T-helper 17 cell (primary cell): ENCODE measurements at places on chromosomes 11 and 22. TPM values are rescaled to one million over a fixed set of nuclear protein-coding genes. Genes with fewer than 3 reads are reported as not detected.
A peak's percentile ranks its signal among the peaks of the same experiment; 100 is the strongest.

GRCh38 chr11:44016131-44016530 lies 31.6 kb upstream of the ACCSL start:
- DNase-seq, result no peak
- peaks cover 12% of the 10 kb centered on the region for H3K27me3 ChIP-seq
- H3K4me1 ChIP-seq, result no peaks in the 10 kb centered on the region

- H3K27me3 ChIP-seq, result no peaks in the 10 kb centered on the region
- no peak for DNase-seq
- no peak overlapping the region for H3K27ac ChIP-seq
- peaks cover 69% of the 10 kb centered on the region for H3K4me1 ChIP-seq
- peaks cover 24% of the 10 kb centered on the region for H3K36me3 ChIP-seq
Measured at GRCh38 chr11:61112575-61112974, 10.3 kb downstream of the CD5 start.

DNA sequence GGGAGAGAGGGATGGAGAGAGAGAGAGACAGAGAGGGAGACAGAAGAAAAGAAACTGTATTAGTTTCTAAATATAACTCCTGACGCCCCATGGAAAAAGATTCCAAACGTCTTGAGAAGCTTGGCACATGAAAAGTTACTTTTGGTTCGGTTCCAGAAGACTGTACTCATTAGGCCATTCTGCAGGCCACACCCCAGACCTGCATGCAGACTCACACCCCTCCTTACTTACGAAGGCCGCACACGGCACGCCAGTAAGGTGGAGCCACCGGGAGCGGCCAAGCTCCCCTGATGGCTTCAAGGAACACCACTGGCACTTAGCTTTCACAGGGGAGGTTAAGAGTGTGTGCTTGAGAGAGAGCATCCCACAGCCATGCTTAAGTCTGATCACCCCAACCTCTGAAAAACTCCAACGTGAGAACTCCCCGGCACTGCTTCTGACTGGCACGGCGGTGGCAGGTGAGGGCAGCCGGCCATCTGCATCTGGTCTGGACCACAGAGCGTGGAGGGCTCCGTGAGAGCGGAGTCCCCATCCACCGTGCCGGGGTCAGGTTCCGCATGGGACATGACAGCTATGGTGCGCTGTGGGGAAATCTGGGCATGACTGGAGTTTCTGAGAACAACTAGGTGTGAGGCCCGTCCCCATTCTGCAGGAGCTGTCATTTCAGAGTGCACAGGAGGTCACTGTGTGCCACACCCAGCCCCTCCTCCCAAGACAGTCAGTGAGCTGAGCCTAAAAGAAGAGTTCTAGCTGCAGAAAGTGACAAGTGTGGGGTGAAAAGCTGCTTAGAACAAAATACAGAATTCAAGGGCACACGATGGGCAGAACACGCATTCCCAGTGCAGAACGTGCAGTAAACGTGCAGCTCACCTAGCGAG lies 62.4 kb downstream of the MYH9 start:
- H3K4me3 ChIP-seq, result no peak overlapping the region
- H3K36me3 ChIP-seq, result peaks cover 7% of the 10 kb centered on the region
- peak overlapping the region; percentile 78 for H3K27ac ChIP-seq
- no peaks in the 10 kb centered on the region for H3K27me3 ChIP-seq
- peaks cover 42% of the 10 kb centered on the region for H3K4me1 ChIP-seq

GRCh38 chr11:75576499-75576918 lies 14.5 kb downstream of the SERPINH1 start:
- H3K4me3 ChIP-seq, result no peak overlapping the region
- peaks cover 2% of the 10 kb centered on the region for H3K4me1 ChIP-seq
- H3K27me3 ChIP-seq, result no peaks in the 10 kb centered on the region

DNA sequence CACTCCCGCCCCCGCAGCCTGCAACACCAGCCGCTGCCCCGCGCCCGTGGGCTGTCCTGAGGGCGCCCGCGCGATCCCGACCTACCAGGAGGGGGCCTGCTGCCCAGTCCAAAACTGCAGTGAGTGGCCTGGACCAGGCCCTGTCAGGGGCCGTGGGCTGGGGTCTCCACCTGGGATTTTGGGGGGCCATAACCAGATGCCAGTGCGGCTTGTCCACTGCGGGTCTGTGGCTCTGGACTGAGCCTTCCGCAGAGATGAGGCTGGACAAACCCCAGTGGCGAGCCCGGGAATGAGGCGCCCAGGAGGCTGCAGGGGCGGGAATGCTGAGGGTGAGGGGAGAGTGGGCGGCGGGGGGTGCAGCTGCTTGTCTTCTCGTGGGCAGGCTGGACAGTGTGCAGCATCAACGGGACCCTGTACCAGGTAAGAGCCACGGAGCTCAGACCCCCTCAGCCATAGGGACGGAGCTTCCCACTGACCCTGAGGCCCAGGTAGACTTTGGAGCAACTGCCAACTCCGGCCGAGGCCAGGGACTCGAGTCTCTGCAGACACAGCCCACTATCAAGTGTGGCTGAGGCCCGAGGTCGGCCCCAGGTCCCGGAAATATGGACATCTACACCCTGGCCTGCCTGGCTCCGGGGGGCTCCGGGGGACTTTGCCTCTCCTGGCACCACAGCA lies 24.8 kb upstream of the MUC5B start:
- peak; percentile 4 for DNase-seq
- no peak overlapping the region for H3K27ac ChIP-seq
- H3K4me1 ChIP-seq, result no peaks in the 10 kb centered on the region

GRCh38 chr22:29195118-29195963 lies 10.4 kb upstream of the EMID1 start:
- peaks cover 21% of the 10 kb centered on the region for H3K27me3 ChIP-seq
- peaks cover 3% of the 10 kb centered on the region for H3K36me3 ChIP-seq
- no peak for DNase-seq
- H3K27ac ChIP-seq, result no peak overlapping the region

DNA sequence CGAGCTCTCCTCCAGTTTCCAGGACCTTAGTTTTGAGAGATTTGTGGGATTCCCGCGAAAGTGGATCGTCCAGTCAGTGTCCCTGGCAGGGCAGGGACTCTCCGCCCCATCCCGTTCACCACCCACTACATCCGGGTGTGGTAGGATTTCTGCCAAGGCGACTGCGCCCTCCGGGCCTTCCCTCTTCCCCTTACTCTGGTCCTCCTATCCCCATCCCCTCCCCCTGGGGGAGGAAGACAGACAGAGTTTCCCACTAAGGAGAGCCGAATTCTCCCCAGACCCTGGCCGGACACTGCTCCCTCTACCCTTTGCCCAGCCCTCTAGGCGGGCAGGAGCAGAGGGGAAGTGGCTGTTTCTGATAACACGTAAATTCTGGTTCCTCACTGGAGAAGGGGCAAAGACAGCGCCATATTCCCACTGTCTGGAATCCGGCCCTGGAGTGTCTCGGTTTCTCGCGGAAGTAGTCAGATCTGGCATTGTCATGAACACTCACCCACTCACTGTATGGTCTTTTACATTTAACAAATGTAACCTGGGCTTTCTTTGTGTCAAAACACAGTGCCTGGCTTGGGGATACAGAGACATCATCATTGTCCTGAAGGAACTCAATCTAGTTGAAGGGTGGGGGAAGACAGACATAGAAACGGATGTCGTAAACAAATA lies 1.1 kb upstream of the NECTIN1 start:
- H3K4me1 ChIP-seq, result peaks cover 19% of the 10 kb centered on the region
- H3K4me3 ChIP-seq, result peak overlapping the region; percentile 87
- DNase-seq, result no peak
- peaks cover 35% of the 10 kb centered on the region for H3K27me3 ChIP-seq
- peaks cover 10% of the 10 kb centered on the region for H3K36me3 ChIP-seq

GRCh38 chr11:122697636-122698167 lies 42.2 kb downstream of the UBASH3B start:
- H3K4me1 ChIP-seq, result peaks cover 47% of the 10 kb centered on the region
- DNase-seq, result no peak
- H3K4me3 ChIP-seq, result peak overlapping the region; percentile 84
- peak overlapping the region; percentile 94 for H3K27ac ChIP-seq
- H3K36me3 ChIP-seq, result peaks cover 5% of the 10 kb centered on the region

GRCh38 chr11:371051-371450 lies 1.8 kb downstream of the B4GALNT4 start:
- DNase-seq, result no peak
- no peak overlapping the region for H3K27ac ChIP-seq
- peak overlapping the region; percentile 74 for H3K4me3 ChIP-seq
- H3K27me3 ChIP-seq, result peaks cover 25% of the 10 kb centered on the region

- peak overlapping the region; percentile 12 for H3K4me3 ChIP-seq
- no peaks in the 10 kb centered on the region for H3K27me3 ChIP-seq
- H3K4me1 ChIP-seq, result peaks cover 8% of the 10 kb centered on the region
- H3K36me3 ChIP-seq, result no peaks in the 10 kb centered on the region
Measured at GRCh38 chr22:22110548-22111266, 128.1 kb upstream of the TOP3B start.

- no peak overlapping the region for H3K4me3 ChIP-seq
- H3K27me3 ChIP-seq, result peaks cover 27% of the 10 kb centered on the region
- no peaks in the 10 kb centered on the region for H3K36me3 ChIP-seq
Measured at GRCh38 chr11:13237761-13238160, 39.8 kb upstream of the BMAL1 start.

DNA sequence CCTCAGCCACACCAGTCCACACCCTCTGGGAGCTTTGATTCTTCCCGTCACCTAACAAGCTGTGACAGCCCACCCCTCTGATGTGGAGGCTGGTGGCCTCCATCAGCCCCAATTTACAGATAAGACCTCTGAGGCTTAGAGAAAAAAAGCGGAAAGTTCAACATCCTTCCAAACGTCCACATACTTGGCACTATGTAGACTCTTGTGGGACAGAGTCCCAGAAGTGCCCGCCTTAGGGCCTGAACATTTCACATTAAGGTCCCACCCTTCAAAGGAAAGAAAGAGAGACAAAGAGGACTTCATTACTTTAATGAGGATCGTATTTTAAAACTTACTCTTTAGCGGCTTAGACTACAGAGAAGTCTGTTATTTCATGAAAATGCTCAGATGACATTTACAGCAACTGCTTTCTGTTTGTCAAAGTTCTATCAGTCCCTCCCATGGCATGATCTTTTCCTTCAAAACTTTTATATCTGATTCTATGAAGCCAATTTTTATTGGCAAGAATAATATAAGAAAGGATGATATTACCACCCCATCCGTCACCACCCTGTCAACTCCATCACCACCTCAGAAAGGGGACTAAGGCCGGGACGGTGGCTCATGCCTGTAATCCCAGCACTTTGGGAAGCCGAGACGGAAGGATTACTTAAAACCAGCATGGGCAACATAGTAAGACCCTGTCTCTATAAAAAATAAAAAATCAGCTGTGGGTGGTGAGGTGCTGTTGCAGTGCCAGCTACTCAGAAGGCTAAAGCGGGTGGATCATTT lies 15.7 kb upstream of the SCGB1A1 start:
- H3K27me3 ChIP-seq, result no peaks in the 10 kb centered on the region
- H3K36me3 ChIP-seq, result no peaks in the 10 kb centered on the region
- H3K4me3 ChIP-seq, result peak overlapping the region; percentile 31
- H3K4me1 ChIP-seq, result peaks cover 20% of the 10 kb centered on the region
- no peak for DNase-seq

GRCh38 chr11:76424891-76425290 lies 19.9 kb upstream of the EMSY start:
- no peak for DNase-seq
- no peak overlapping the region for H3K4me3 ChIP-seq
- peaks cover 5% of the 10 kb centered on the region for H3K36me3 ChIP-seq
- peaks cover 22% of the 10 kb centered on the region for H3K27me3 ChIP-seq

GRCh38 chr22:36383110-36383581 lies 4.6 kb downstream of the MYH9 start:
- peaks cover 9% of the 10 kb centered on the region for H3K36me3 ChIP-seq
- no peak for DNase-seq
- H3K27me3 ChIP-seq, result no peaks in the 10 kb centered on the region
- H3K4me1 ChIP-seq, result peaks cover 62% of the 10 kb centered on the region
- peak overlapping the region; percentile 100 for H3K27ac ChIP-seq

- peaks cover 3% of the 10 kb centered on the region for H3K36me3 ChIP-seq
- no peak overlapping the region for H3K27ac ChIP-seq
- H3K27me3 ChIP-seq, result peaks cover 10% of the 10 kb centered on the region
- DNase-seq, result no peak
- H3K4me1 ChIP-seq, result no peaks in the 10 kb centered on the region
Measured at GRCh38 chr11:70448983-70449567, 50.7 kb downstream of the CTTN start.

DNA sequence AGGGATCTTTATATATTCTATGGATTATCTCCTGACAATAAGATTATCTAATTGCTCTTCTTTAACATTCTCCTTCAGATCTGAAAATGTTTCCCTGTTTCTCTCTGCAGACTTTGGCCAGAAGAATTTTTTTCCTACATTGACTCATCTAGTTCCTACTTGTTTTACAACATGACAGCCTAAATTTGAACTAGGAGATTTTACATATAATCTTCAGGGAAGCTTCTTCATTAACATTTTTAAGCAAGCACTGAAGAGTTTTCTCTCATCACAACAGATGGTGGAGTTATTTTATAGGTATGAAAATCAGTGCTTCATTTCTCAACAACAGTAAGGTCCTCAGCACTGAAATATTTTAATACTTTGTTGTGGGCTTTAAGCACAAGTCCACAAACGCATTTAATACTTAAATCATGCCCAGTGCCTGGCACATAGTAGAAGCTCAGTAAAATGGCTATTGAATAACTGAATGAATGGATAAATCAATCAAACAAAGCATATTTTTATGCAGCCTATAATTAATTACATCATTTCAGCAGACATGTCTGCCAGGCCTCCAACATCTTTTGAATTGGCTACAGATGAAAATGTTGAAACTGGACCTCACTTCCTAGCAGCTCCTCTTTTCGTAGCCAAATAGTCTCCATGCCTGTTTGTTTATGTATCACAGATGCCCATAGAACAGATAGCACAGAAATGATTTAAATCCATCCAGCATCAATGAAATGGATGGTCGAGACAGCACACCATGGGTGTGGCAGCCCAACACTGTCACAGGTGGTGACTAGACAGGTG lies 117.3 kb upstream of the POU2AF2 start:
- H3K27ac ChIP-seq, result no peak overlapping the region
- H3K4me3 ChIP-seq, result no peak overlapping the region
- DNase-seq, result no peak
- peaks cover 15% of the 10 kb centered on the region for H3K27me3 ChIP-seq

- peaks cover 53% of the 10 kb centered on the region for H3K4me1 ChIP-seq
- no peak for DNase-seq
- H3K27me3 ChIP-seq, result no peaks in the 10 kb centered on the region
Measured at GRCh38 chr11:59611570-59612565, 3.7 kb downstream of the OSBP start.

GRCh38 chr22:19974935-19975706 lies 33.5 kb upstream of the TXNRD2 start:
- no peaks in the 10 kb centered on the region for H3K36me3 ChIP-seq
- H3K4me3 ChIP-seq, result no peak overlapping the region
- peaks cover 15% of the 10 kb centered on the region for H3K4me1 ChIP-seq
- no peak for DNase-seq

- peaks cover 45% of the 10 kb centered on the region for H3K27me3 ChIP-seq
- DNase-seq, result no peak
- H3K36me3 ChIP-seq, result no peaks in the 10 kb centered on the region
Measured at GRCh38 chr22:43398246-43398645, 13.6 kb upstream of the MPPED1 start.

GRCh38 chr11:15901790-15902189 lies 454.6 kb downstream of the SOX6 start:
- H3K4me3 ChIP-seq, result no peak overlapping the region
- no peak for DNase-seq
- H3K27ac ChIP-seq, result no peak overlapping the region
- H3K27me3 ChIP-seq, result peaks cover under 1% of the 10 kb centered on the region

The TMEM86A gene
- total RNA-seq, result 6.1 TPM

The C11orf16 gene
- total RNA-seq, result not detected

The OR52E8 gene
- total RNA-seq, result not detected

The SLC29A2 gene
- total RNA-seq, result 5.4 TPM

The HEPN1 gene
- total RNA-seq, result not detected

The INCENP gene
- total RNA-seq, result 22.3 TPM

The SLCO2B1 gene
- not detected for total RNA-seq
